Bronchial epithelial cell (primary cell): ENCODE measurements at places on chromosomes 2 and 18. TPM values are rescaled to one million over a fixed set of nuclear protein-coding genes. Genes with fewer than 3 reads are reported as not detected.

DNA sequence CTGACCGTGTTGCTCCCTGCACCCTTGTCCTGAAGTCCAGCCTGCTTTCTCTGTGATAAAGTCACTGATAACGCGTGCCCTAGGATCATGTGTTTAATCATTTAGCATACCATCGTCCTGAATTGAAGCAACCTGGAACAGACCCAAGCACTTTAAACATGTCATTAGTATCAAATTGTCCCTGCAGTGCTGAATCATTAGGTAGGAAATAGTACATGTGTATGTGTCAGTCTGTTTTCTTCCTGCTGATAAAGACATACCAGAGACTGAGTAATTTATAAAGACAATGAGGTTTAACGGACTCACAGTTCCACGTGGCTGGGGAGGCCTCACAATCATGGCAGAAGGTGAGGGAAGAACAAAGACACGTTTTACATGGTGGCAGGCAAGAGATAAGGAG lies 2.8 kb downstream of the ASB18 start:
- DNase-seq: peak; percentile 17

- DNase-seq: no peak
These were observed 236.4 kb downstream of the ALPK2 start for GRCh38 chr18:58392324-58393000.

- no peak for DNase-seq
These were observed 288.4 kb downstream of the PIEZO2 start for GRCh38 chr18:10860928-10861327.

The CDH2 gene
- 0.13 and 0.79 TPM in 2 replicates for total RNA-seq

DNA sequence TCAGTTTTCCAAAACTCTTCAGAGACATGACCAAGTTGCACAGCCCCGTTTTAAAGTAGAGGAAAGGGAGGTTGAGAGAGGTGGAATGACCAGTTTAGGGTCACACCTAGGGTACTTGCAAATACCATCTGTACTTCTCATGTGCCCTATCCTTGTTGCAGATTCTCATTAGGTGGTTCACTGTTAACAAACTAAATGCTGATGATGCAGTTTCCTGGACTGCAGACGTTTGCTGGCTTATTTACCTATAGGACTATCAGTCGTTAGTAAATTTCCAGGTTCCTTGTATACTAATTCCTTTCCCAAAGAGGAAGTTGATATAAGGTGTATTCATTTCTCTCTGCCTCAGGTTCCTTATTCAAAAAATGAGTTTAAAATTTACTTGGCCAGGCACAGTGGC lies 1.4 kb downstream of the FARP2 start:
- DNase-seq: peak; percentile 45

The PHLPP1 gene
- total RNA-seq: 3.4 and 5.6 TPM in 2 replicates
